ENCODE measurements at places on chromosomes 11 and 22. TPM values are rescaled to one million over a fixed set of nuclear protein-coding genes. Genes with fewer than 3 reads are reported as not detected.

- DNase-seq, result no peak
These were observed 3.6 kb downstream of the PEX26 start for GRCh38 chr22:18081416-18081815.

DNA sequence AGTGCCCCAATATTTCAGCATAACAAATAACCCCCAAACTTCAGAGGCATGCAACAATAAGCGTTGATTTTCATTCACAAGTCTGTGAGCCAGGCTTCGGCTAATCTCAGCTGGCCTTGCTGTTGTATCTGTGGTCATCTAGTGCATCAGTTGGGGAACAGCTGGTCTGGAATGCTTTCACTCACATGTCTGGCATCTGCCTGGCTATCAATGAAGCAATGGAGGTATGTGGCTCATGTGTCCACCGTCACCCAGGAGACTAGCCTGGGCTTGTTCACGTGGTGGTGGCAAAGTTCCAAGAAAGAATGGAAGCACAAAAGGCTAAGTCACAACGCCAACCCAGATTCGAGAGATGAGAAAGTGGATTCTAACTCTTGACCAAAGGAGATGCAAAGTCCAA is 304.8 kb upstream of the ISX start:
- no peak for DNase-seq

DNA sequence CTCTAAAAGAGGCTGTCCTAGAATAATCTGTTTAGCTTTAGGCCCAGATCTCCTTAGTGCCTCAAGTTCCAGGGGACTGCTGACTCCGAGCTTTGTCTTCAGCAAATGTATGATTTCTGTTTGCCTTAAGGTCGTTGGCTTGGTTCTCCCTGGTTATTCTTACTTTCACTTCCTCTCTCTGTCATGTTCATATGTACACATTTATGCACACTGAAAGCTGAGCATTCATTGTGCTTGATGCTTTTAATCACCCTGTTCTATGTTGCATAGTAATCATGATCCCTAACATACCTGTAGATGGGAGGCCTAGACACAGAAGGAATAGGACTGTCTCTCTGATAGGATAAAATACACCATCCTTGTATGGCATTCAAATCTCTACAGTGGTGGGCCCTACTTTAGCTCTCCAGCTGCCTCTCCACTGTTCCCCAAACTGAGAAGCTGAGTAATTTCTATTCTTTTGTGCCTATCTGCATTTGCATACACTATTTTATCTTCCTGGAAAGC is 7.2 kb downstream of the PPFIBP2 start:
- no peak for DNase-seq

GRCh38 chr22:44154436-44154942 is 26.2 kb upstream of the PARVG start:
- DNase-seq, result peak; percentile 12

DNA sequence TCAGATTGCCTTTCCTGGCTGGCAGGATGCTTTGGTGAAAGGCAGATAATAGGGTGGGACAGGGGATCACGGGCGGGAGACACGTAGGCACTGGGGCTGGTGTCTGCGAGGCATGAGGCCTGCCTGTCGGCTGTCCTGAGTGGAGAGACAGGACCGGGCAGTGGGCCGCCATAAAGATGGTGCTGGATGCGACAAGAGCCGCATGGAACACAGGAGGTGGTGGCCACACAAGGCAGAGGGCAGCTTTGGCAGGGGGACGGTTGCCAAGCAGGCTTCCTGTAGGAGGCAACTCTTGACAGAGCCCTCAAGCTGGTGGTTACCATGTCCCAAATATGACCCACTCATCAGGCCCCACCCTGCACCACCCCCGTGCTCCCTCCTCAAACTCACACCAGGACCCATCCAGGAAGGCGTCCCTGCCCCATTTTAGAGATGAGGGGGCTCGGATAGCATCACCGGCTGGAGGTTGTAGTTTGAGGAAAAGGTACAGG is 4.9 kb upstream of the PPARA start:
- no peak for DNase-seq

GRCh38 chr22:40426594-40427333 is 56.4 kb downstream of the SGSM3 start:
- peak; percentile 18 for DNase-seq

- peak; percentile 18 for DNase-seq
These were observed 11.3 kb upstream of the GDPD5 start for GRCh38 chr11:75536786-75537641.

Gene KCNQ1
- total RNA-seq, result not detected

Gene RIBC2
- 5.3 TPM for total RNA-seq

Gene NRGN
- total RNA-seq, result not detected

Gene OR5W2
- not detected for total RNA-seq

Gene ANO3
- total RNA-seq, result not detected

Gene FADS1
- 49.8 TPM for total RNA-seq
